ENCODE measurements at places on chromosomes 4 and X. TPM values are rescaled to one million over a fixed set of nuclear protein-coding genes. Genes with fewer than 3 reads are reported as not detected.

The FGFR3 gene
- total RNA-seq: not detected

The GUCY1B1 gene
- 0.60 TPM for total RNA-seq

The SORBS2 gene
- total RNA-seq: not detected

The RASL11B gene
- 0.48 TPM for total RNA-seq

The NOX1 gene
- total RNA-seq: not detected

The HSFX2 gene
- total RNA-seq: 0.39 TPM

The BST1 gene
- 0.65 TPM for total RNA-seq

The GLOD5 gene
- total RNA-seq: not detected

The CCNI gene
- 301 TPM for total RNA-seq

The LUZP4 gene
- total RNA-seq: not detected

The ARX gene
- total RNA-seq: not detected

The STATH gene
- not detected for total RNA-seq

DNA sequence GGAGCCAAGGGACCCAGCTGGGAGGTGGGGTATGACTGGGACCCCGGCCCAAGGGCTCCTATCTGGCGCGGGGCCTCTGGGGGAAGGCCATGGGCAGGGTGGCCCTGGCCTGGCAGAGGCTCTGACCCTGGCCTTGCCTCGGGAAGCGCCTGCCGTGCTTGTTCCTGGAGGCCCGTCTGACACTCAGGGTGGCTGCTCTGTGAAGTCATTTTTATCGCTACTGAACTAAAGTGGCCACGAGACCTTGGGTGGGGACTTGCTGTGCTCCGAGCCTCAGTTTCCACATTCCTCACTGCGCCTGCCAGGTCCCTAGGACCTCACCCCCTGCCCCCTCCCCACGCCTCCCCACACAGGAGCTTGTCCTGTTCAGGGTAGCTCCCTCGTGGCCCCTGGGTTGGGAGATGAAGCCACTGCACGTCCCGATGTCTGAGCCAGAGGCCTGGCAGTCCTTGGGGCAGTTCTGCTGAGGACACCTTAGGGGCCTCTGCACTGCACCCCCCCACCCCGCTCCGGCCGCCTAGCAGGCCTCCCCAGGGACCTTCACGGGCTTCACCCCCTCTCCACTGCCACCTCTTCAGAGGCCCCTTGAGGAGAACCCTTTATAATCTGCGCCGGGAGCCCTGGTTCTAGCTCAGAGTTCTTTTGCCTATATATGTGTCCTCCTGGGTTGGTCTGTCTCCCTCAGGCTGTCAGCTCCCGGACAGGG is 639 bp upstream of the SORCS2 start:
- DNase-seq: no peak

- DNase-seq: no peak
Measured at GRCh38 chr4:73759357-73759756, 19.0 kb downstream of the CXCL8 start.

GRCh38 chrX:131058136-131058868 is at the start of gene ARHGAP36:
Gene ARHGAP36, plus strand, starts transcription at chrX:131058346. Its CDS starts 23,320 bp downstream, at chrX:131081666.
- no peak for DNase-seq

- no peak for DNase-seq
Measured at GRCh38 chr4:105510245-105510644, 36.4 kb upstream of the PPA2 start.

DNA sequence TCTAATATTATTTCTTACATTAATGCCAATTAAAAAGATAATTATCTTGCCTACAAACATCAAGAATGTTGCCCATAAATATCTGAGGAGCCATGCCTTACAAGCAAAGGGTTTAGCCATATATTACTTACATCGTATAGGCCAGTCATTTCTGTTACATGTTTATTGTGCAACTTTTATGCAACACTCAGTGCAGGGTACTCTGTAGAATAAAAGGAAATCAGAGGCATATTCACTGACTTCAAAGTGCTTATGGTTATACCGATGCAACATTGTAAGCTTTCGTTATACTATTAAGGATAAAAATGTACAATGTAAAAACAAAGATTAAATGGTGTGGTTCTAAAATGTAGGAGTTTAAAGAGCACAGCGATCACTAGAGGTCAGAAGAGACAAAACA is 315.9 kb downstream of the PCDH10 start:
- no peak for DNase-seq

- no peak for DNase-seq
Measured at GRCh38 chr4:110704748-110705439, 82.0 kb upstream of the PITX2 start.

GRCh38 chrX:134369576-134369975 is 90.4 kb upstream of the HPRT1 start:
- no peak for DNase-seq

GRCh38 chr4:113434247-113434587 is 327.3 kb downstream of the CAMK2D start:
- no peak for DNase-seq

- no peak for DNase-seq
Measured at GRCh38 chr4:25089051-25089763, 58.5 kb upstream of the LGI2 start.

DNA sequence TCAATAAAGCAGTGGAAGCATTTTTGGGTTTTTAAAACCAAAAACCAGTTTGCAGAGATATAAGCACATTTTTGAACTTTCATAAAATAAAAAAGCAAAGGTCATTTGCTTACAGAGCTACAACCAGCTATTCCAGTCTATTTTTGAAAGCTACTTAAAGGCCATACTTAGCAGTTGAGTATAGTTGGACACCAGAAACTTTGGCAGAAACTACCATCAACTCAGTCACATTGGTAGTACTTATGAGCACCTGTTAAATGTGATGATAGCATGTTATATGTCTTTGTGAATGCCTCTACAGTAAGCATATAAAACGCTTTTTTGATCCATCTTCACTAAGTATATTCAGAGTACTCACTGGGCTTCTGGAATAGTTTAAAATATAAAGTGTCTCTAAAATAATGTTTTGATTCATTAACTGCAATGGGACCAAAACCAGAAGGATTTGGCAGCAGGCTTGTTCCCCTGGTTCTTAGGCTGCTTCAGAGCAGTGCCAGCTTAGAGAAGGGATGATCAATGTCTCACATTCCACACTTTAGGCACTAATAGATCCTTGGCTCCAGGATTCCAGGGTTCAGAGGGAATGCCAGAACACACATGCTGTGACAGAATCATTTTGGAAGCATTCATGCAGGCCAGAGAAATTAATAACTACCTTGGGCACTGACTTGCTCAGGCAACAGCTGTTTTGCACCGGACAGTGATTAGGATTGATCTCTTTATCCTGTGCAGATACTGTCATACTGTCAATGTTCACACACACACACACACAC is 103.9 kb downstream of the IQCM start:
- no peak for DNase-seq

DNA sequence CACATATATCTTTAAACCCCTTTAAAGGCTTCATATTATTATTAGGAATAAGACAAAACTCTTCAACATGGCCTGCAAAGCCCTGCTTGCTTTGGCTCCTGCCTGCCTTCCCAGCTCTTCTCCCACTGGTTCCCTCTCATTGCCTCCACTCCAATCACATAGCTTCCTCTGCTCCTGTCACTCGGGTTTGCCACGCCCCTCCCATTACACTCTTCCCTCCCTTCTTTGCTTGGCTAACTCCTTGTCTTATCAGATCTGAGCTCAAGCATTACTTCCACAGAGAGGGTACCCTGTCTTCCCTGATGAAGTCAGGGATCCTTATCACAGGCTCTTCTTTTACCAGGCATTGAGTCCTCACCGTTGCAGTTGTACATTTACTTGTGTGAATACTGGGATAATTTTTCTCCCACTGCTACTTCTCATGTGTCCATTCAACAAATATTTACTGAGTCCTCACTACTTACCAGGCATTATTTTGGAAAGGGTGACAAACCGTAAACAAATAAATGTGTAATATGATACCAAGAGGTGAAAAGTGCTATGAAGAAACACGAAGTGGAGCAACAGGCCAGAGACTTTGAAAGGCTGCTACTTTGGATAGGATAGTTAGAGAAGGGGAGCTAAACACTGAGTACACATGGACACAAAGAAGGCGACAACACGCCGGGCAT is 3.2 kb upstream of the VGLL1 start:
- DNase-seq: no peak

GRCh38 chr4:1658581-1658980 is 25.5 kb downstream of the FAM53A start:
- no peak for DNase-seq

DNA sequence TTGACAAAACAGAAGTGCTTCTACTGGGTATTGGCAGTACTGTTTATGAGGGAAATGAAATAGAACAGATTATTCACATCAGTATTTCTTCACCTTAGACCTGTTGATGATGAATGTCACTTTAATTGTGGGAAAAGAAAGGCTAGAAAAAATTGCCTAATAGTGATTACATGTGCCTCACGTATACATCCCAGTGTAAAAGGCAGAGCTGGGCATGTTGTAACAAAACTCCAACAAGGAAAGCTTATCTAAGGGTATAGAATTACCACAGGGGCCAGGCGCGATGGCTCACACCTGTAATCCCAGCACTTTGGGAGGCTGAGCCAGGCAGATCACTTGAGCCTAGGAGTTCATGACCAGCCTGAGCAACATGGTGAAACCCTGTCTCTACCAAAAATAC is 4.2 kb downstream of the PGM2 start:
- DNase-seq: no peak

DNA sequence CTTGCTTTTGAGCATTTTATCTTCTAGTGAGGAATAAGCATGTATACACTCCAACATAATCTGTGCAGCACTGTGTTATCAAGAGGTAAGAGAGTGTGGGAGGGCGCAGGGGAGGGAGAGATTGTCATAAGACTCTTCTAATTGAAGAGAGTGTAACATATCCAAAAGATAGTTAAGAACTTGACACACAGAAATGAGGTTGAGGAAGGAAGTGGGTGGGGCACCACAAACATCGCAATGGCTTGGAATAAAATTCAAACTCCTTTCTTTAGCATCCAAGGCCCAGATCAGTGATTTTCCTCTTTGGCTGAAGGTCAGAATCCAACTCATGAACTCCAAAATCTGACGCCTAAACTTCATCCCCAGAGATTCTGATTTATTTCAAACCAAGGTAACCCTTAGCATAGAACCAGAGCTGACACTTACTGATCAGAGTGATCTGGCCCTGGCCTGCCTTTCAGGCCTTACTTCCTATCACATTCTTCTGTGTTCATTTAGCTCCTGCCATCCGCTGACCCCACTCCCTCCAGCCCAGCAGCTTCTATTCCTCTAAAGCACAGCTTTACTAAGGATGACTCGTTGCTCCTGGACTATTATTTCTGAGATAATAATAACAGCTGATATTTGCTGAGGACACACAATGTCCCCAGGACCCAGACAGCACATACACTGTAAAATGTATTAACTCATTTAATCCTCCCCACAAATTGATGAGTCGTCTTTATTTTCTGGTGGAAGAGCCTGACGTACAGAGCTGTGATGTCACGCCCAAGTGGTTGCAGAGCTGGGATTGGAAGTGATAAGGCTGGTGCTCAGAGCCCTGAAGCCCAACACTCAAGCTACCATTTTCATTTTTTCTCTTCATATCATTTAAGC is 10.6 kb upstream of the CTSO start:
- DNase-seq: no peak

DNA sequence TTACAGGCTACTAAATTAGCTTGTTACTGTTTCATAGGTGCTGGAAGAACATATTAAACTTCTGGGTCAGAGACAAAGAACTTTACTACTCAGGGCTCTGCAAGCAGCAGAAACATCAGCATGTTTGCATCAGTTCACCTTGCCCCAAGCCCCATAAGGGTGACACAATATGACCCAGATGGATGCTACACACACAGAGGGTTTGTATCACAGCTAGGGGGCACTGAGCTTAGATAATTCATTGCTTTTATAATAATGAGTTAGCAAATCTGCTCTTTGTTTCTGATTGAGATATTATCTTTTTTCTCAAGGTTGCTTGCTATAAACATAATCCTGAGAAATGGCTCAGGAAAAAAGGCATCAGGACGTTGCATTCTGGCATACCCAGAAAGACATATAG is 4.8 kb upstream of the SYNPO2 start:
- DNase-seq: no peak

DNA sequence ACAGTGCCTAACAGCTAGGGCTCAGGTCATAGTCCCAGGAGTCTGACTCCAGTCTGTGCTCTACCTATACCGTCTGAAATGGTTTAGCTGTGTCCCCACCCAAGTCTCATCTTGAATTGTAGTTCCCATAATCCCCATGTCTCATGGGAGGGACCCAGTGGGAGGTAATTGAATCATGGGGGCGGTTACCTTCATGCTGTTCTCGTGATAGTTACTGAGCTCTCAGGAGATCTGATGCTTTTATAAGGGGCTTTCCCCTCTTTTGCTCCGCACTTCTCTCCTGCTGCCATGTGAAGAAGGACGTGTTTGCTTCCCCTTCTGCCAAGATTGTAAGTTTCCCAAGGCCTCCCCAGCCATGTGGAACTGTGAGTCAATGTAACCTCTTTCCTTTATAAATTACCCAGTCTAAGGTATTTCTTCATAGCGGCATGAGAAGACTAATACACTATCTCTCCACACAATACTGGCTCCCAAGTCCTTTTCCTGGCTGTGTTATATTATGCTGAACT is 110.8 kb downstream of the AFAP1 start:
- DNase-seq: no peak

DNA sequence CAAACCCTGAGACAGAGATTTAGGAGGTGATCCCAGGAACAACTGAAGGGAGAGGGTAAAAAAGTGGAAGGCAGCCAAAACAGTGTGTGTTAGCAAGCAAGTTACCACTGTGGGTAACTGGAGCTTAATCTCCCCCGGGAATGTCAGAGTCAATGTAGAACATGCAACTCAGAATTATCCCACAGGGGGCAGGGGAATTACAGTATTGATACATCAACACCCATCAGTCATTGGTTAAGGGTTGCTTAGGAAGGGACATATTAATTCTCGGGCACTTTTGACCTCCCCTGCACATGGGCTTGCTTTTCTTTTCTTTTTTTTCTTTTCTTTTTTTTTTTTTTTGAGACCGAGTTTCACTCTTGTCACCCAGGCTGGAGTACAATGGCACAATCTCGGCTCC is 29.3 kb downstream of the CXorf58 start:
- no peak for DNase-seq

- no peak for DNase-seq
Measured at GRCh38 chr4:173685831-173686210, 155.8 kb upstream of the HAND2 start.

DNA sequence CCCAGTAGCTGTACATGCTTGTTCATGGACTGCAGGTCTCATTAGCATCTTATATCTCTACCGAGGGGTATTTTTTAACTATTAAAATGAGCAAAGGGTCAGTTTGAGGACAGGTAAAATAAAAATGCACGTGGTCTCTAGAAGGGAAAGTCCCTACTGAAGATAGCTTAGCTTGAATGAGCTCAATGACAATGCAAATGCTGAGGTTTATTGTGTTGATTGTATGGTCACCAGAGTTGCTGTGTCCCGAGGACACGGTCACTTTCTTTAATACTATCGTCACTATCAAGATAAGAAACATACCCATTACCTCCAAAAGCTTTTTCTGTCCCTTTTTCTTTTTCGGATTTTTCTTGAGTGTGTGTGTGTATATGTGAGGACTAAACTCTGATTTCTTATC is 250.5 kb upstream of the PRKX start:
- no peak for DNase-seq
